ENCODE measurements at places on chromosomes 3 and 15.

GRCh38 chr15:29677455-29677854 lies 144.8 kb downstream of the TJP1 start:
- DNase-seq: no peak

DNA sequence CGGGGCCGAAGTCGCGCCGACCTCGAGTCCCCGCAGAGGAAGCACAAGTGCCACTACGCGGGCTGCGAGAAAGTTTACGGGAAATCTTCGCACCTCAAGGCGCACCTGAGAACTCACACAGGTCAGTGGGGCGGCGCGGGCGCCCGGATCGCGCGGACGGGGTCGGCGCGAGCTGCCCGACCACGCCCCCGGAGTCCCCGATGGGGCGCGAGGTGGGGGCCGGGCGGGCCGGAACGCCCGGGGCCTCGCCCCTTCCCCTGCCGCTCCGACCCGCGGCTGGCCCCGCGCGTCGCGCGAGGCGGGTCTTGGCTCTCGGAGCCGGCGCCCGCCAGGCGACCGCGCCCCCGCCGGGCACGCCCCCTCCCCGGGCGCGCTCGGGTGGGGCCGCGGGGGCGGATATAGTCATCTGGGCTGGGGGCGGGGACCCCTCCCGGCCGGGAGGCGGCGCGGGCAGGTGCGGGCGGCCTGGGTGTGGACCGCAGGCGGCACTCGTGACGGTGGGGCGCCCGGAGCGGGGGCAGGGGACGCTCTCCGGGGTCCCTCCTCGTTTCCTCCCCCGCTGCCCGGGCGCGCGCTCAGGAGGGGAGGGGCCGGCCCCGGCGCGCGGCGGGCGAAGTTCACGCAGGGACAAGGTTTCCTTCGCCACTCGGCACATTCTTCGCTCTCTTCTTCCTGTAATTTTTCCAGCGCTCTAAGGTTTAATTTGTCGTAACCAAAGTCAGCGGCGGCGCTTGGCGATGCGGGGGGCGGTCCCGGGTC lies 1.2 kb downstream of the KLF13 start:
- DNase-seq: peak; percentile 76

- DNase-seq: no peak
These were observed 272.7 kb upstream of the RGMA start for GRCh38 chr15:93361703-93362102.

- DNase-seq: no peak
These were observed 123.4 kb upstream of the PRR20G start for GRCh38 chr3:127411083-127411727.

DNA sequence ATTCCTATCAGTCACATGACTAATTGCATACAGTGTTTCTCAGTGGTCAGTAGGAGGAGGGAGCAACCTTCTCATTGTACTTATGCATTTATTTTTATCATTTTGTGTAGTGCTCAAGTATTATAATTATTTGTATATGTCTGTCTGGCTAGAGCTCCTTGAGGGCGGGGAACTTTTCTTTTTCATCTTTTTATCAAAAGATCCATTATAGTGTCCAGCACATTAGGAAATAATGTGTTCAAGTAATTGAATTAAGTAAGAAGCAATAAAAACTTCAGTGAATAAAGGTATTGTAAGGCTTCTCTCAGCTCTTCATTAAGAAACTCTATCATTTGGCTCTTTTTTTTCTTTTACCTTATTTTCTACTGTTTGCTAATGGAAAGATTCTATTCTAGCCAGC lies 18.8 kb downstream of the FGF7 start:
- no peak for DNase-seq

- DNase-seq: no peak
These were observed 79.1 kb downstream of the VGLL4 start for GRCh38 chr3:11564577-11565001.

GRCh38 chr3:57086201-57086600 lies 25.7 kb downstream of the SPATA12 start:
- no peak for DNase-seq

- no peak for DNase-seq
These were observed 6.8 kb upstream of the PKM start for GRCh38 chr15:72237853-72238224.

GRCh38 chr15:68107142-68107541 lies 53.0 kb downstream of the PIAS1 start:
- no peak for DNase-seq

DNA sequence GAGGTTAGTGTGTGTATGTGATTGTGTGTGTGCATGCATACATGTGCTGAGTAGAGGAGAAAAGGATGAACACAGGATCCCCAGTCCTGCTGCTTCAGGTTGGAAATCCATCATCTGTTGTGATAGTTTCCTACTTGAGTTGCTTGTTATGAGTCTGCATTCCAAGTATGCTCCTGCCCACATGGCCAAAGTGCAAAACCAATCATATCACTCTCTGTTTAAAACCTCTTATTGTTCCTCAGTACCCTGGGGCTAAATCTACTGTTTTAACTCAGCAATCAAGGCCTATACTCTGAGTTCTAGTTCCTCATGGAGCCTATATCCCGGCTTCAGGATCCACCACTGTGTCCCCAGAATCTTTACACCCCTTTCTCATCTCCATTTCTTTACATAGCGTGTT lies 139.9 kb upstream of the TLE3 start:
- DNase-seq: no peak

- DNase-seq: peak; percentile 83
These were observed 72.3 kb downstream of the TAMM41 start for GRCh38 chr3:11774296-11774877.

DNA sequence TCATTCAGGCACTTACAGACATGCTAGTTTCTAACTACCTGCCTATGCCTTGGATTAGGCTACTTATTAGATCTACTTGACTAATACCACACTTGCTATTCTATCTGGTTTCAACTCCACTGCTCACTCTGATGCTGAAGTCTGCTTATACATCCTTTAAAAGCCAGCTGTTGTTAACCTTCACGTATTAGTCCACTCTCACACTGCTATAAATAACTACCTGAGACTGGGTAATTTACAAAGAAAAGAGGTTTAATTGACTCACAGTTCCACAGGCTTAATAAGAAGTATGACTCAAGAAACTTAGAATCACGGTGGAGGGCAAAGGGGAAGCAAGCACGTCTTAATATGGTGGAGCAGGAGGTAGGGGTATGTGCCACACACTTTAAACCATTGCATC lies 47.7 kb upstream of the ANKRD28 start:
- DNase-seq: no peak

DNA sequence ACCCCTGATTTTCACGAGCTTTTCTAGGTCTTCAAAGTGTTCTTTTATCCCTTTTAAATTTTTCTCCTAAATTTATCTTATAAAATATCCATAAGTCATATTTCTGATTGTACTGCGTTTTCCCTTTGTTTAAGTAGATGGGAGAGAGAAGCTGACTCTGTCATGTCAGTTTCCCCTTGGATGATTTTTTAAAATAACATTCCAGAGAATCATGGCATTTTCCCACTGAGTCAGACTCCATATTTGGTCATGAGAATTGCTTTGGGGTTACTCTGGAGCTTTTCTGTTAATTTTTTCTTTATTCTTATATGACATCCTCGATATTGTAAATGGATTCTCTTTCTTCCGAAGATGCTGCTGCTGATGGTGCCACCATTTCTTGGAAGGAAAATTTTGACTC lies 28.6 kb upstream of the UMPS start:
- DNase-seq: no peak

GRCh38 chr15:29685156-29686078 lies 136.9 kb downstream of the TJP1 start:
- DNase-seq: no peak

GRCh38 chr3:159829539-159830227 lies 159.0 kb upstream of the IL12A start:
- DNase-seq: no peak

GRCh38 chr3:43872301-43872700 lies 181.6 kb downstream of the ABHD5 start:
- DNase-seq: peak; percentile 62

- no peak for DNase-seq
These were observed 152.4 kb downstream of the LEKR1 start for GRCh38 chr3:156978481-156978961.

- DNase-seq: peak; percentile 16
These were observed 22.6 kb downstream of the USP50 start for GRCh38 chr15:50523851-50524251.

GRCh38 chr15:41483115-41483514 lies 10.6 kb upstream of the ITPKA start:
- no peak for DNase-seq

All from stomach (tissue), 19 donors.